Endothelial cell (in vitro differentiated cells): ENCODE measurements at places on chromosomes 1 and 21. TPM values are rescaled to one million over a fixed set of nuclear protein-coding genes. Genes with fewer than 3 reads are reported as not detected.

The CELSR2 gene
- total RNA-seq: 1.6 TPM

The LENEP gene
- 0.82 TPM for total RNA-seq

The AMPD1 gene
- total RNA-seq: not detected

The ZBTB8B gene
- total RNA-seq: 0.92 TPM

The FCGR3B gene
- not detected for total RNA-seq

The LRRC41 gene
- 73.5 TPM for total RNA-seq

The KRTAP21-1 gene
- total RNA-seq: not detected

The ADGRB2 gene
- 0.44 TPM for total RNA-seq

The IFI44 gene
- total RNA-seq: 0.69 TPM

The CD52 gene
- 21.8 TPM for total RNA-seq

The LRRC71 gene
- 0.95 TPM for total RNA-seq

The SPRR2F gene
- total RNA-seq: not detected

The TEDDM1 gene
- not detected for total RNA-seq

The KCNN3 gene
- 17.3 TPM for total RNA-seq

The PLCH2 gene
- not detected for total RNA-seq

The HLX gene
- total RNA-seq: 1.4 TPM
